Urinary bladder (tissue), 4 donors: ENCODE measurements at places on chromosomes 7 and 10.

DNA sequence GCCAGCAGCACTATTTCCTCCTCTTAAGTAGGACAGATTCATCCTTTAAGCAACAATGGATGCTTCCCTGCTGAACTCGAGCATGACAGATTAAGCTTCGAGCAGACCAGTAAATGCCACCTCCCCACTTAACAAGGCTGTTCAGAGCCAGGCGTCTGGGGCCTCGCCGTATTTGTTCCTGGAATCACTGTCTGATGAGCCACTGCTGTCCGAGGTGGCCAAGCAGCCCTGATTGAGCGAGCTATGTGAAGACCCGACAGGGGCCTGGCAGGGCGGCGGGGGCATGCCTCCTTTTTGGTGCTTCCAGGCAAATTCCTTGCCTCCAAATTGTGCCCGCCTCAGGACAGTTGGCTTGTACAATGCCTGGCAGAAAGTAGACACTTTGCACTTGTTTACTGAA, 862.6 kb downstream of the NRG3 start:
- DNase-seq = no peak

DNA sequence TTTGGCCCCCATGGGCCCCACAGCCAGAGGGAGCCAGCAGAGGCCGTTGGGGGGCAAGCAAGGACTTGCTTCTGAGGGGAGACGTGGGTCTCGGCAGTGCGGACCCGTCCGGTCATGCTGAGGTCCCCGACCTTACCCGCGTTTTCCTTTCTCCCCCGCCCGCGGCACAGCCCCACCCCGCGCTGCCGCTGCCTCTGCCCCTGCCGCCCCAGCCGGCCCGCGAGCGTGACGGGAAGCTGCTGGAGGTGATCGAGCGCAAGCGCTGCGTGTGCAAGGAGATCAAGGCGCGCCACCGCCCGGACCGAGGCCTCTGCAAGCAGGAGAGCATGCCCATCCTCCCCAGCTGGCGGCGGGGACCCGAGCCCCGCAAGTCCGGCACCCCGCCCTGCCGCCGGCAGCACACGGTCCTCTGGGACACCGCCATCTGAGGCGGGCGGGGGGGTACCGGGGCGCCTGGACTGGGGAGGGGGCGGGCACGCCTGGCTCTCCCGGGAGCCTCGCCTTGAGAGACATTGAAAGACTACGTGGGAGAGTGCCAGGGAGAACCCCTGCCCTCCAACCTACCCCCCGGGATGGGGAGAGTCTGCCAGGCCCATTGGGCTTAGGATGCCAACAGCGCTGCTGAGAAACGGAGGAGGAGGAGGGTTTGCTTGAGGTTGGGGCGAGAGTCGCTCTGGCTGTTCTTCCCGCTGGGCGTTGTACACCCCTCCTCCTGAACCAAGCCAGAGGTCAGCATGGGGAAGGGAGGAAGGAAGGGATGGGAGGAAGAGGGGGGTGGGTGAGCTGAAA, 9.9 kb downstream of the NYAP1 start:
- DNase-seq = no peak

GRCh38 chr10:20041931-20042330, 225.7 kb downstream of the PLXDC2 start:
- DNase-seq = no peak

- DNase-seq = no peak
Observed at GRCh38 chr7:45417735-45418134, 156.4 kb upstream of the ADCY1 start.

GRCh38 chr10:63429281-63429680, 36.5 kb downstream of the JMJD1C start:
- no peak for DNase-seq

DNA sequence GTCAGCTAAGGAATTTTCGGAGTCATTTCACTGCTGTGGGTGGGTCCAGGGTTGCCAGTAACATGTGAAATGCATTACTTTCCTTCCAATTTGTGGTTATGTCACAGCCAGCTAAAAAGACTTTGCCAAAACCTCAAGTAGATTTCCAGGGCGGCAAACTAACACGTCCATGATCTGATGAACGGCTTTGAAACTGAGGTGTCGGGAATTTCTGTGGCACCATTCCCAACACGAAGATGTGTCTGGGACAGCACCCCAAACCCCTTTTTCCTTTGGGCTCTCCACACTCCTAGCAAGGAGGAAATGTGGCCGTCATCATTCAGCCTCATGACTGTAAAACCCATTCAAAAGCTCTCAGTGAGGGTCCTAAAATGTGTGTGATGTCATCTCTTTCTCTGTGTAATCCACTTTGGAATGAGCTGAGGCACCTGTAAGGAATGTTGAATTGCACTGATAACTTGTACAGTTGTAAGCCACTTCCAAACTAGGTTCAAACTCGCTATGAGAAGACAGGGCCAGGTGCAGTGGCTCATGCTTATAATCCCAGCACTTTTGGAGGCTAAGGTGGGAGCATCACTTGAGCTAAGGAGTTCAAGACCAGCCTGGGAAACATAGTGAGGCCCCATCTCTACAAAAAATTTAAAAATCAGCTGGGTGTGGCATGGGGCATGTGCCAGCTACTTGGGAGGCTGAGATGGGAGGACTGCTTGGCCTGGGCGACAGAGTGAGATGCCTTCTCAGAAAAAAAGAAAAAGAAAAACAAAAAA, 146.1 kb upstream of the FRMD4A start:
- DNase-seq = no peak

DNA sequence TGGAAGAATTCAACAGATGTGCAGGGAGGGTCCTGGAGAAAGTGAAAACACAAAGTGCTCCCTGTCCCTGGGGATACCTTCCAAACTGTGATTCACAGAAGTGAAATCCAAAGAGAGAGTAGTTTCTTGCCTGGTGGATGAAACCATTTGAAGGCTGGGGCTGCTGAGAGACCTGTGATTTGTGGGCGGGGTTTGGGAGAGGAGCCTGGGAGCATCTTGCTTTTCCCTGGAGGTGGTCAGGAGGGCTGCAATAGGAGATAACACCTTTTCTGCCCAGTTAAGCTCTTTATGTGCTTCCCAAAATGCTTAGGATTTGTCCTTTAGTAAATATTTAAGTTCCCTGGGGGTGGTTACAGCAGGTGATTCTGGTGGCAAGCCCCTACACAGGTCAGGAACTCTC, 105.3 kb upstream of the TPK1 start:
- no peak for DNase-seq

- no peak for DNase-seq
Observed at GRCh38 chr7:157560258-157560654, 223.5 kb downstream of the DNAJB6 start.

DNA sequence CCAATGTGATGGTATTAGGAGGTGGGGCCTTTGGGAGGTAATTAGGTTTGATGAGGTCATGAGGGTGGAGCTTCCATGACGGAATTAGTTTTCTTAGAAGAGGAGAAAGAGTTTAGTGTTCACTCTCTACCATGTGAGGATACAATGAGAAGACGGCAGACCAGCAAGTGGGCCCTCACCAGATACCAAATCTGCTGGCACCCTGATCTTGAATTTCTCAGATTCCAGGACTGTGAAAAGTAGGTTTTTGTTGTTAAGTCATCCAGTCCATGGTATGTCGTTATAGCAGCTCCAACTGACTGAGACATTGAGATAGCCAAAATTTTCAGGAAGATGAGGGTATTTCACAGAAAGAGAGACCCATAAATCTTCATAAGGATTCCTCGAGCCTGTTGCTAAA, 3.6 kb upstream of the TMEM196 start:
- no peak for DNase-seq

GRCh38 chr7:142632271-142633134, 116.8 kb upstream of the PRSS1 start:
- no peak for DNase-seq

- no peak for DNase-seq
Observed at GRCh38 chr10:101140084-101140949, 9.2 kb downstream of the TLX1 start.

DNA sequence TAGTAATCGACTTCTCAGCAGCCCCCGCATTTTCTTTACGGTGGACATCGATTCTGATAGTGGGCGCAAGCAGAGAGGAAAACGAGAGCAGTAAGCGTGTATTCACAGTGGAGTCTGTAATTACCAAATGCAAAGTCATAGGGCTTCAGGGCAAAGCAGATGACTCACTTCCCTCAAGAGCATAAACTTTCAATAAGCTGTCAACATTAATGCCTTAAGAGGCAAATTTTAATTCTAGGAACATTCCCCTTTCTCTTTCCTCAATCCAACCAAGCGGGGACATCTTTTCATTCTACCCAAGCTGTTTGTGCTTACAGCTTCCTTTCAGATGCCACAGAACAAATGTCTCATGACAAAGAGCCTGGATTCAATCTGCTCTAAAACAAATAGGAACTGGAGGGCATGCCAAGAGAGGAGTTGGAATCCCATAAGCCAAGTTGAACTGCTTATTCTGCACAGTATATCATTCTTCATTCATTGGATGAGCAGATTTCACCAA, 48.6 kb downstream of the MALSU1 start:
- no peak for DNase-seq

- DNase-seq = no peak
Observed at GRCh38 chr7:133349101-133349500, 96.2 kb downstream of the EXOC4 start.

GRCh38 chr10:11116361-11116760, 98.7 kb downstream of the CELF2 start:
- no peak for DNase-seq

DNA sequence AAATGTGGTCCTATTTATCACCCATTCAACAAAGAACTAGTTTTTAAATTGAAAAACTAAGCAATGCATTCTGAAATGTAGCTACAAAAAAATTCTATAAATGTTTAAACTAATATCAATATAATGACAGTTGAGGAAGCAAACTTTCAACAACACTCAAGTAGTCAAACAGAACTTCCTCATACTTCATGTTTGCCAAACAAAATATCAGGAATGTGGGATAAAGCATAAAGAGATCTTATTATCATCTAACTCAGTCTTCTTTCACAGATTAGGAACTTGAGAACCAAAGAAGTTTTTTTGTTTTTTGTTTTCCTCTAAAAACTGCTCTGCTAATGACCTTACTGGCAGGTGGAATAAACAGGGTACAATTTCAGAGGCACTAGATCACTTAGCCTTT, 116.2 kb downstream of the JAZF1 start:
- no peak for DNase-seq

GRCh38 chr7:69091521-69091920, 506.8 kb upstream of the AUTS2 start:
- DNase-seq = no peak

- no peak for DNase-seq
Observed at GRCh38 chr10:62625484-62625883, 179.0 kb upstream of the ADO start.
